Temporal lobe (tissue), 4 donors: ENCODE measurements at places on chromosomes 6 and 20. TPM values are rescaled to one million over a fixed set of nuclear protein-coding genes. Genes with fewer than 3 reads are reported as not detected.

The PRRT1 gene
- 0.74 TPM for total RNA-seq

The PRKN gene
- 6.1 TPM for total RNA-seq

The TM9SF4 gene
- total RNA-seq: 18.2 TPM

The MYLK4 gene
- 0.49 TPM for total RNA-seq

The NDRG3 gene
- 40.3 TPM for total RNA-seq

The PPP1R3G gene
- total RNA-seq: 1.5 TPM

The SLC17A3 gene
- not detected for total RNA-seq

The CLVS2 gene
- 43.3 TPM for total RNA-seq
